ENCODE measurements at places on chromosomes 13 and 19. TPM values are rescaled to one million over a fixed set of nuclear protein-coding genes. Genes with fewer than 3 reads are reported as not detected.

The TNNI3 gene
- polyA plus RNA-seq, result 0.21 TPM

The OR7C1 gene
- not detected for polyA plus RNA-seq

The ZNF486 gene
- polyA plus RNA-seq, result 3.8 TPM

The BRSK1 gene
- 11.2 TPM for polyA plus RNA-seq

The STOML3 gene
- not detected for polyA plus RNA-seq

The CYP2A7 gene
- not detected for polyA plus RNA-seq

The BRME1 gene
- 0.12 TPM for polyA plus RNA-seq

The ZNF547 gene
- 3.3 TPM for polyA plus RNA-seq

The ADGRE1 gene
- polyA plus RNA-seq, result not detected

The ZNF536 gene
- polyA plus RNA-seq, result not detected

The ANGPTL8 gene
- not detected for polyA plus RNA-seq

The MED26 gene
- polyA plus RNA-seq, result 3.0 TPM

The MBOAT7 gene
- polyA plus RNA-seq, result 63.2 TPM

The GARRE1 gene
- polyA plus RNA-seq, result 17.6 TPM

The SPPL2B gene
- polyA plus RNA-seq, result 9.9 TPM

The NLRP7 gene
- not detected for polyA plus RNA-seq

The KIR2DL1 gene
- polyA plus RNA-seq, result not detected

The ATP1A3 gene
- polyA plus RNA-seq, result not detected

The FUT2 gene
- not detected for polyA plus RNA-seq

The TUBGCP3 gene
- 11.8 TPM for polyA plus RNA-seq

The C2CD4C gene
- 0.05 TPM for polyA plus RNA-seq

The COX6B2 gene
- polyA plus RNA-seq, result 0.19 TPM

The ZNF729 gene
- not detected for polyA plus RNA-seq

The ZNF682 gene
- 2.5 TPM for polyA plus RNA-seq

The COX6B1 gene
- polyA plus RNA-seq, result 527 TPM

The RPL18 gene
- polyA plus RNA-seq, result 1,020 TPM

The FBXO17 gene
- 10.8 TPM for polyA plus RNA-seq

The PDX1 gene
- polyA plus RNA-seq, result not detected

The LGALS4 gene
- not detected for polyA plus RNA-seq
